Cardiac ventricle fibroblast (primary cell): ENCODE measurements at places on chromosomes 4 and X. TPM values are rescaled to one million over a fixed set of nuclear protein-coding genes. Genes with fewer than 3 reads are reported as not detected.

NUP62CL gene
- 0.19 TPM in 1 of 2 replicates, not detected in the other for total RNA-seq

ZNF630 gene
- total RNA-seq = 1.4 and 1.7 TPM in 2 replicates

ANXA5 gene
- 546 and 575 TPM in 2 replicates for total RNA-seq

SLITRK2 gene
- total RNA-seq = not detected in 2 replicates

AFP gene
- total RNA-seq = 0.29 and 0.75 TPM in 2 replicates

COL25A1 gene
- total RNA-seq = under 0.01 and 0.25 TPM in 2 replicates

TMEM31 gene
- not detected in 2 replicates for total RNA-seq

ANAPC10 gene
- 13.1 and 20.6 TPM in 2 replicates for total RNA-seq

ADRA2C gene
- total RNA-seq = not detected in 2 replicates

CT45A1 gene
- not detected in 2 replicates for total RNA-seq

TMEM33 gene
- total RNA-seq = 25.8 and 26.0 TPM in 2 replicates

SETD7 gene
- 42.7 and 42.8 TPM in 2 replicates for total RNA-seq

ACSL1 gene
- total RNA-seq = 54.8 and 57.8 TPM in 2 replicates

SOX3 gene
- not detected in 2 replicates for total RNA-seq

IL9R gene
- not detected in 2 replicates for total RNA-seq

BMPR1B gene
- 1.3 and 2.2 TPM in 2 replicates for total RNA-seq

GAGE12E gene
- not detected in 2 replicates for total RNA-seq
